ENCODE measurements at places on chromosomes 3 and 15. TPM values are rescaled to one million over a fixed set of nuclear protein-coding genes. Genes with fewer than 3 reads are reported as not detected.

PP2D1 gene
- total RNA-seq = not detected

CHRNA5 gene
- total RNA-seq = 1.2 TPM

DNA sequence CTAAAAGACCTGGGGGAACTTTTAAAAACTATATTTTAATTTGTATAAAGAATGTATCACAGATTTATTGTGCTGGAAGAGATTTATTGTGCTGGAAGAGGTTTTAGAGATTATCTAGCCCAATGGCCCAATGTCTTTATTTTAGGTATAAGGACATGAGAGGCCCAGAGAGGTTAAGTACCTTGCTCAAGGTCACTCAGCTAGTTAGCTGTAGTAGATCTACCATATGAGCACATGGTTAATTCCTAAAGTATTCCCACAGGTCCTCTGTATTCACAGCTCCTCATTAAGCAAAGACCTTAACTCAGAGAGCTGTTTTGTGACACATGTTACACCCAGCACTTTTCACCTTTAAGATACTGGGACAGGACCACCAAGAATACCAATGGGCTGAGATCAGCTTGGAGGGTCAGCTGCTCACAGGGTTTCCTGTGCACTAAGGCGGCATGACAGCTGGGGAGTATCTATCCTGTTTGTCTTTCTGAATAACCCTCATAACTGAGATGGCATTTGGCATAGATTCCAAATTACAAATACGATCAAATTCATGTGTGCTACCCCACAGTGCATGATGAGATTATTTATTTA is 143.1 kb upstream of the TBL1XR1 start:
- H3K27ac ChIP-seq = no peak overlapping the region
- H3K36me3 ChIP-seq = no peaks in the 10 kb centered on the region
- H3K27me3 ChIP-seq = no peaks in the 10 kb centered on the region
- H3K4me3 ChIP-seq = no peak overlapping the region
- peaks cover 42% of the 10 kb centered on the region for H3K4me1 ChIP-seq
- no peak for DNase-seq

DNA sequence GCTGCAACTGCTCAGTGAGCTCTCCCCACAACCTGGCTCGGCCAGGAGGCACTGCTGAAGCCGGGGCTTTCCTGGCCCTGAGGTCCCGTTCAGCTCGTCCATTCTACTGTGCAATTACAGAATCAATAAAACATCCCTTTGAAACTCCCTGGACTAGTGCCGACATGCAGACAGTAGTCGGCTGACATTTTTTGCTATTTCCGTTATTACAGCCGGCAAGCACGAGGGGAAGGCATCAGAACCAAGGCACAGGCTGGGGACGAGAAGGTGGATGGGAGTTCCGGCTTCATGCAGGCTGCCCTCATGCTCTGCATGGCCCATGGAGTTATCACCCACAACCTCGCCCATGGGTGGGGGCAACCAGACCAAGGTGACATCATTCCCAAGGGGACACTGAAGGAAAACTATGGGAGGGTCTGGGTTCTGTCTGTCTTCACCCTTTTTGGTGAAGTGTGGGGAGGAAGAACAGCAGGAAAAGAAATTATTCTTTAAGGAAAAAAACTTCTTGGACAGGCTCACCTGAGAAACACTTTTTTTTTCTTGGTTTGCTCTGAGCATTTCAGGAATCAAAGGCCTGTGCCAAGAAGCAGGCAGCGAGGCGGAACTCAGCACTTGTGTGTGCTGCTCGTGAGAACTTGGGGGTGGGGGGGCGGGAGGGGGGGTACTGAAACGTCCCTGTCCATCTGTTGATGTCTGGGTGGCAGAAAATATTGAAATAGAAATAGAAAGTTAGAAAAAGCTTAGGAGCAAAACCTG is 154.5 kb downstream of the FOXP1 start:
- no peak for DNase-seq
- peak overlapping the region; percentile 66 for H3K27ac ChIP-seq
- peak overlapping the region; percentile 2 for H3K4me3 ChIP-seq
- H3K27me3 ChIP-seq = no peaks in the 10 kb centered on the region
